ENCODE measurements at places on chromosomes 6 and 20.

DNA sequence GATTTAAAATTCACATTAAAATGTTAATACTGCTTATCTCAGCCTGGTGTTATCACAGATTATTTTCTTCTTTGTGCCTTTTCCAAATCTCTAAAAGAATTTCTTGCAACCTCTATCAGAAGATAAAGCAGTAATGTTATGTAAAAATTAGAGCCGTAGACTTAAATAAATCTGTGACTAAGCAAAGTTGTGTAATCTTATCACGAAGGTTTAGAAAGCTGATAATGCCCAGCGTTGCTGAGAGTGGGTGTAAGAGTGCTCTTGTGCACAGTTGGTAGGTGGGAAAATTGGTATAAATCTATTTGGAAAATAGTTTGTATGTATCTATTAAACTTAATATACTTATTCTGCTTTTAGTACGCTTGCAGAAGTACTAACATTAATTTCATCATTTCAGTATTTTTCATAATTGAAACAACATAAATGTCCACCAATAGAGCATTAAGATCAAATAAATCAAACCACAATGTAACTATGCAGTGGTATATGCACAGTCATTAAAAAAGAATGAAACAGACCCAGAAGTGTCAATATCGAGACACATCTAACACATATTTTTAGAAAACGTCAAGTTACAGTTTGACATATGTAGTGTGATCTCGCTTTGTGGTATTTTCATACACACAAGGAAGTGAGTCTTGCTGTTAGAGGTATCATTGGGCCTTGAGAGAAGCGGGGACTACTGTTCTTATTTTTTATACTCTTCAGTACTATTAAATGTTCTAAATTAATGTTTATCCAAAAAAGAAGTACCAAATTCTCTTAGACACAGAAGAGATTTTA lies 54.4 kb upstream of the PBOV1 start:
- DNase-seq, result no peak

- DNase-seq, result no peak
Observed at GRCh38 chr6:10451394-10451793, 36.5 kb upstream of the TFAP2A start.

GRCh38 chr6:69918813-69919475 lies 52.6 kb downstream of the COL19A1 start:
- no peak for DNase-seq

DNA sequence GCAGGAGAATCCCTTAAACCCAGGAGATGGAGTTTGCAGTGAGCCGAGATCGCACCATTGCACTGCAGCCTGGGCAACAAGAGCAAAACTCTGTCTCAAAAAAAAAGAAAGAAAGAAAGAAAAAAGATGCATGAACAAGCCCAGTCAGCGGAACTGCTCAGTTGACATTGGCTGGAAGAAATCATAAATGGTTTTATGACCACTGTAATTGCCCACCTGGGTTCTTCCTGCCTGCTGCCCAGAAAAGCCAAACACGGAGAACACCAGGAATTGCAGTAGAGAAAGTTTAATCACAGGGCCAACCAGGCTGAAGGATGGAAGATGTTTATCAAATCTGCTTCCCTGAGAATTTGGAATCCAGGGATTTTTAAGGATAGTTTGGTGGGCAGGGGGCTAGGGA lies 22.7 kb downstream of the BAK1 start:
- DNase-seq, result no peak

DNA sequence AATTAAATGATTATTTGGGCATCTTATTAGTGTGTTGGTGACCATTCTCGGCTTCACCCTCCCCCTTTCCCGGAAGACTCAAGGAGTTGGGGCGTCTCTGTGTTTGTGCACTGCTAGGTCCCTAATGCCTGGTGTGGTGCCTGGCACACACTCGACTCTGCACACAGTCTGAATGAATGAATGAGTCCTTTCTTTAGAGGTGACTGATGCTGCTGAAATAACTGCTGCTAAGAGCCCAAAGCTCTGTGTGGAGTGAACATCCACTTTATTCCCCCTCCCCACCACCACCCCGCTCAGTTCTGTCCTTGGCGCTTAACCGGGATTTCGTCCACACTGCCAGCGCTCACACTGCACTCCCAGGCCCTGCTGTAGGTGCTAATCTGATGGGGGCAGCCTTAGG lies 1.2 kb upstream of the PHACTR3 start:
- no peak for DNase-seq

DNA sequence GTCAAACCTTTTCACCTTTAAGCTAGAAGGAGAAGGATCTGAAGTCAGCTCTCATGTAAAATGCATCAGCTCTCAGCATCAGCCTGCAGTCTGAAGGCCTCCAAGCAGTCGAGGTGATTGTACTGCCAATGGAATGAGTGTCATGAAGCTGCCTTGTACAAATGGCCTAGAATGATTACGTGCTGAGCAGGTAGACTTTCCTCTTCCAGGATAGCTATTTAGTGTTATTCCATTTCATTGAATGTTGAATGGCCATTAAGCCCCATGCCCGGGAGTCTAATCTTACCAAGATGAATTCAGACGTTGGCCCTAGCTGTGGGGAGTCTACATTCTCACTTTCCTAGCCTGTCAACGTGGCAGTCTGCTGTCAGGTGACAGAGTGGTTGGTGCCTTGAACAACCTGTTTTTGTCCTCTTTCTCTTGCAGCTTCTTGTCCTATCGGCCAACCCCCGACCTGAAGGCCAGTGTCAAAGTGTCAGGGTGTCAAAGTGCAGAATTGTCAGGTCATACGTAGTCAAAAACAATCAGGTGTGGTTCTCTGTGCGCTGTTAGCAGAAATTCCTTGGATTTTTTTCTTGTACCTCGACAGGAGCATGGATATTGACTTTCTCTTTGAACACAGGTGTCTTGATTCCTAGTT lies 95.2 kb upstream of the TIAM2 start:
- no peak for DNase-seq

DNA sequence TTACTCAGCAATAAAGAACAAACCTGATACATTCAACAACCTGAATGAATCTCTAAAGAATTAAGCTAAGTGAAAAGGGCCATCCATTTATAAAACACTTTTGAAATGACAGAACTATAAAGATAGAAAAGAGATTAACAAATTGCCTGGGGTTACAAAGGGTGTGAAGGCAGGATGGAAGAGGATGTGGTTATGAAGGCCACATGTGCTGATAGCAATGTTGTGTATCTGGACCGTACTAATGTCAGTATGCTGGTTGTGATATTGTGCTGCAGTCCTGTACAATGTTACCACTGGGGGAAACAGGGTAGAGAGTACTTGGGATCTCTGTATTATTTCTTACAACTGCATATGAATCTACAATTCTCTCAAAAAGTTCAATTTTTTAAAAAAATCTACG lies 36.4 kb downstream of the ELOVL5 start:
- DNase-seq, result no peak

GRCh38 chr6:163579111-163579879 lies 164.8 kb downstream of the QKI start:
- DNase-seq, result no peak

DNA sequence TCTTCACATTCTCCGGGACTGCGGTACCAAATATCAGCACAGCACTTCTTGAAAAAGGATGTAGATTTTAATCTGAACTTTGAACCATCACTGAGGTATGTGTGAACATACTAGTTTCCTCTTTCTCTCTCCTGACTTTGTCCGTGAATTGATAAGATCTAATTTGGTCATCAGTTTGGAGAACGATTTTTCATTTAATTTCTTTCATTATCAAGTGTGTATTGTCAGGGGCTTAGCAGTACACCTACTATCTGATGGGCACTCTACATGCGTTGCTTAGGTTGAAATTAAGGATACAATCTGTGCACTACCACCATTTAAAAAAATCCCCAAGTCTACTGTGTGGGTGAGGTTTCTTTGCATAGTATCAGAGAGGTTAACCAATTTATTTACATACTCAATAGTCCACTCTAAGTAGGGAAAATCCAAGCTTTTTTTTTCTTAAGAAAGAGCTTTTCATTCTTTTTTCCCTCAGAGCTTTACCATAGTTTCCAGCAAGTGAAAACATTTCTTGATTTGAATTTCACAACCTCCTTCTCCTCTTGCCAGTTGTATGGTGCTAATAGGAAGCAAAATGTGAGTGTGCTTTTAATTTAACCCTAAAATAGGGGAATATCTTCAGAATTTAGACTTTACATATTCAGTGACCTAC lies 105.4 kb upstream of the ESR1 start:
- no peak for DNase-seq

- DNase-seq, result no peak
Observed at GRCh38 chr6:150579611-150580010, 20.1 kb upstream of the PLEKHG1 start.

- no peak for DNase-seq
Observed at GRCh38 chr20:17444091-17444490, 87.1 kb downstream of the BFSP1 start.

Data from stimulated activated CD8-positive, alpha-beta memory T cell treated with anti-CD3 and anti-CD28 coated beads, Interleukin-15, amount 100 ng/mL, for 48 hours (primary cell).